ENCODE measurements at places on chromosomes 2 and 18.
A peak's percentile ranks its signal among the peaks of the same experiment; 100 is the strongest.

GRCh38 chr2:17879137-17879912, 858 bp downstream of the KCNS3 start:
- DNase-seq: peak; percentile 72

DNA sequence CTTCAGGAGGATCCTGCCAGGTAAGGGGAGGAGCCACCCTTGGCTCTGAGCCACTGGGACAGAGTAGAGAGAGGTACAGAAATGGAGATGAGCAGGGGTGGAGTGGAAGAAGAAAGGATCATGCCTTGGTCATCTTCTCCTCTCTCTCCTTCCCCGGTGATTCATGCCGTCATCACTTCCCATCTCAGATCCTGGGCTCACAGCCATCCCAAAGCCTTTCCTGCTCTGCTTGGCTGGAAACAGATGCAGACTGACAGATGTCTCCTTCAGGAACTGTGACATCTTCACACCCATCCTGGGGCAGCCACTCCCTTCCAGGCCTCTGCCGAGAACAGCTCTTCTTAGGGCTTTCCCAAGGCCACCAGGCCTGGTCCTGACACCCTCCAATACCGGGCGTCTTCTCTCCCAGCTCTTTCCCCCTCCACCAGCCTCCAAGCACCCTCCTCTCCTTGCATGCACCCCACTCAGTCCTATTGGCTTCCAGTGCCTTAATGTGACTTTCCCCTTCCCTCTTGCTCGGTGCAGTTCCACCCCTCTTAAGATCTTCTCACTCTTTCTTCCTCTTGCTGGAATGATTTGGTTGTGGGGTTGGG, 58.3 kb upstream of the TNP1 start:
- no peak for DNase-seq

DNA sequence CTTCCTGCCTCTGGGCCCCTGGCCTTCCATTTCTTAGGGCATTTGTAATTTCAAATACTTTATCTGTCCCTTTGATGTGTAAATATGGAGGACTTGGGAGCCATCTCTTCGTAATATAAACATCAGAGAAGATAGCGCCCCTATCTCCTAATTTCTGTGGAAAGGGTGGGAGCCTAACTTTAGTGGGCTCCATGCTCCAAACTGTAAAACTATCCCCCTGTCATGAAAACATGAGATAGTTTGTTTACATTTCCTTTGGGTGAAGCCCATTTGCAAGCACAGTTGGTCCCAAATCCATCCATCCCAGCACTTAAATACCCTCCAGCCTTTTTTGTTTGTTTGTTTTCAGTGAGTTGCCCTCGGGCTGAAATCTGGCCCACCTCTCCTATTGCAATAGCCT, 782.6 kb upstream of the FSHR start:
- DNase-seq: no peak

- no peak for DNase-seq
Measured at GRCh38 chr2:210591663-210592062, 35.3 kb downstream of the CPS1 start.

DNA sequence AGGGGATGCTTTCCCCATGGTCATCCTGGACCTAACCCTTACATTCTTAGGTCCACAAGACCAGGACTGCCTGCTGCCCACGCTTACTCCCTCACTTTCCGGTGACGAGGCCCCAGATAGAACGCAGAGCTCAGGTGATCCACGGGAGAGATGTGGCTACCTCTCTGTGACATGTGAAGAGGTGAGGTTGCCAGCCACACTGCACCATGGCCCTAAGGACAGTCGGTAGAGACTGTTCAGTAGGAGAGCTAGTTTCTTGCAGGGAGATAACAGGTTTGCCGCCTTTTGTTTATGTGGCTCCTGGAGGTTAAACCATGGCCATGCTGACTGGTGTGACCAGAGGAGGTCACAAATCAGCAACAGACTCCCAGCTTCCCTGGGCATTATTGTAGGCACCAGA, 71.4 kb downstream of the WDSUB1 start:
- no peak for DNase-seq

GRCh38 chr2:192030289-192030688, 164.4 kb downstream of the TMEFF2 start:
- DNase-seq: no peak
